ENCODE measurements at places on chromosomes 11 and 22.

- no peak for DNase-seq
These were observed 49.9 kb downstream of the ZBTB16 start for GRCh38 chr11:114109206-114110090.

- DNase-seq = no peak
These were observed 39.2 kb upstream of the IGLL5 start for GRCh38 chr22:22848364-22848866.

GRCh38 chr11:33645686-33646085 is 54.9 kb downstream of the C11orf91 start:
- DNase-seq = no peak

DNA sequence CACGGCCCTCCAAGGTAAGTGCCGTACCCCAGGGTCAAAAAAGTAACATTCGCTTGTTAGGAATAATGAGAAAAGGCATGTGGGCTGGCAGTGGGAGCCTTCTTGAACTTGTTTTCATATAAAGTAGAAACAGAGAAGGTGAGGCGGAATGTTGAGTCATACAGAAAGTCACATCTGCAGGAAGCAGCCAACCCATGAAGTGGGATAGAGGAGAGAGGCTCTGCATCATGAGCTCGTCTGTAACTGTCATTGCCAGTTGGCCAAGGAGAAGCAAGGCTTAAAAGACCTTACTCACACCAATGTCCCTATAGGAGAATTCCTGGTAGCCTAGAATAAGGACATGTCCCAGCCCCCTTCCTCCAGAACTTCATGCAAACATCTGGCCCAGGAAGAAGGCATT is 253.3 kb downstream of the BUD13 start:
- no peak for DNase-seq

DNA sequence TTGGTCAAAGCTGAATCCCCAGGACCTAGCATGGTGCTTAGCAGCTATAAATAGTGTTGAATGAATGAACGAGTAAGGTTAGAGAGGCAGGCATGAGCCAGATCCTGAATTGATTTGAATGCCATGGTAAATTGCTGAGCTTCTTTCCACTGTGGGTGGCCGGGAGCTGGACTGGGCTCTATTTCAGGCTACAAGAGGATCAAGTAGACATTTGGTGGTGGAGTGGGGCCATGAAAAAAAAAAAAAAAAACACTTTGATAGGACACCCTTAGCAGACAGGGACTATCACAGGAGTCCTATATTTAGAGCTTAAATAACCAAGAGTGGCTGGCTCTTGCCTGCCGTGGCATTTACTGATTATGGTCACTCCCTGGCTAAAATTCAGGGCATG is 77.6 kb downstream of the MIAT start:
- DNase-seq = no peak

GRCh38 chr22:44023404-44024287 is 456 bp upstream of the PARVB start:
- peak; percentile 72 for DNase-seq

DNA sequence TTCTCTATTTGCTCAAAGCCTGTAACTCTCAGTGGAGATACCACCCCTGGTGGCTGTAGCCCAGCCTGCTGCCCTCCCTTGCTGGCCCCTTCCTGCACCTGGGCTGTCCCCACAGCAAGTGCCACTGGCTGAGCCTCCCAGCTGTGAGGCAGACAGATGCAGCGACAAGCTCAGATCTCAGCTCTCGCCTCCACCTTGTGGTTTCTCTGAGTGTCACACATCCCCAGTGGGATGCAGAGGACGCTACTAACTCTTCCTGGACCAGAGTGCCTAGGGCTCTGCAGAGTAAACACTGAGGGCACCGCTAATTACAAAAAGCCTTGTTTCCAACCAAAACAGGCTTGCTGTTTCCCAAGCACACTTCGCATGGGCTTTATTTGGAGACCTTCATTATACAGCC is 8.9 kb downstream of the YPEL1 start:
- no peak for DNase-seq

- no peak for DNase-seq
These were observed 7.5 kb downstream of the C11orf24 start for GRCh38 chr11:68264244-68264643.

DNA sequence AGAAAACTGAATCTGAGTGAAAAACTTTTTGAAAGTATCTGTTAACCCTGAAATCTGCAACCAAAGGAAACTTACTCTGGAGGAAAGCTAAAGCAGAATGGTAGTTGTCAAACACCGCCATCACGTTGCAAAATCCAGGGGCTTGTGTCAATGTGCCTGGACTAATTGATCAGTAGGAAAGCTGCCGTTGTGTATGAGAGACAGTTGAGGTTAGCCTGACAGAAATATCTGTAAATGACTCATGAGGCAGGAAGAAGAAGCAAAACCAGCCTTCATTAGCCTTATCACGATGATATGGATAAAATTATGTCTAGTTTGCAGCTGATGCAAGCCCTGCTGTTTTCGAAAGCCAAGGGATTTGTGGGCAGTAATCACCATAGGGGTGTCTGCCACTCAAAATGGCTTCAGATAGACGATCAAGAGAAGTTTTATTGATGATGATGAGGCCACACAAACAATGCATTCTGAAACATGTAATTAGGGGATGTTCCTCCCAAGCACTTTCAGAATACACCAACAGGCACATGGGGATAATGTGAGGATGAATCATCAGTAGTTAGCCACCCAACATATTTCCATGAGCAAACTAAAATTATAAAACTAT is 8.9 kb downstream of the SCGB1A1 start:
- no peak for DNase-seq

- peak; percentile 83 for DNase-seq
These were observed 14.3 kb downstream of the MPST start for GRCh38 chr22:37033605-37034430.

DNA sequence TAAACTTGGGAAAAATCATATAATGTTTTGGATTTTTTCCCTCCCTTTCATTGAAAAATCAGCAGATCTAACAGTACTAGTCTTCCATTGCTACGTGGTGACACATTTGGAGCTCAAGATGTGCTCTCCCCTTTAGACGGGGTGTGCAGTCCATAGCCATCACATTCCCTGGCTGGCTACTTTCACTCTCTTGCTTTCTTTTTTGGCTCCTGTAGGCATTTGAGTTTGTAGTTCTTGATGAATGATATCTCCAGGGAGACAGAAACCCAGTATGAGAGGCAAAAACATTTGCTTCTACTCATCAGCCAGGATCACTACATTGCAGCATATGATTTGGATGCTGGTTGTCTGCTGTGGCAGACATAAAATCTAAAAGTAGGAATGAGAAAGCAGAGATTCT is 12.1 kb downstream of the CCDC81 start:
- no peak for DNase-seq

DNA sequence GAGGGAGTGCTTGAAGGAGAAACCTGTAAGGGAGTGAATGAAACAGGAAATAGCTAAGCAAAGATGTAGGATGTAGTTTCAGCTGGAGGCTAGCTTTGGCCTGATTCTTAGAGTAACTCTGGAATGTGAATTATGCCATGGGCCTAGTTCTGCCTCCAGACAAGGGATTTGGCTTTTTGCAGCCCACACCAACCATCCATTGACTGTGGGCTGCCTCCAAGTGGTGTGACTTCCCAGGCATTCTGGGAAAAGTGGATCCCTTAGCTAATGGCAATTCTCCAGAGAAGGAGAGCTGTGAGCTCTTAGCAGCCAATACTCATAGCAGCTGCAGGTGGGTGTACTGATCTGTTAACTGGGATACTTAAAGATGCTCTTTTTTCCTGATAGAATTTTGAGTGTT is 2.0 kb upstream of the OR9I1 start:
- DNase-seq = no peak

Measured in right lobe of liver (tissue), 6 donors.